ENCODE measurements at places on chromosomes 13 and 19. TPM values are rescaled to one million over a fixed set of nuclear protein-coding genes. Genes with fewer than 3 reads are reported as not detected.

The THSD1 gene
- total RNA-seq, result 12.0 TPM

The SPACA4 gene
- not detected for total RNA-seq

The ACP4 gene
- total RNA-seq, result not detected

The NOVA2 gene
- 0.10 TPM for total RNA-seq

The ANKLE1 gene
- total RNA-seq, result 0.63 TPM

The GARIN5A gene
- total RNA-seq, result 1.9 TPM

The PRRG2 gene
- 1.0 TPM for total RNA-seq

The TNFSF9 gene
- total RNA-seq, result 8.9 TPM

The KCNC3 gene
- total RNA-seq, result 1.5 TPM

The KIR2DL4 gene
- not detected for total RNA-seq

The CASP14 gene
- total RNA-seq, result not detected

The SYMPK gene
- 76.4 TPM for total RNA-seq

The GPR12 gene
- not detected for total RNA-seq

The GIPR gene
- total RNA-seq, result 3.5 TPM

The OR10H1 gene
- not detected for total RNA-seq

The LACC1 gene
- 3.4 TPM for total RNA-seq

The UTP14C gene
- total RNA-seq, result 6.7 TPM

The MBD3L2 gene
- total RNA-seq, result not detected

The RASGRP4 gene
- not detected for total RNA-seq

The DPF1 gene
- 3.5 TPM for total RNA-seq

The TNNT1 gene
- 151 TPM for total RNA-seq

The CEACAM8 gene
- not detected for total RNA-seq

The ZNF99 gene
- not detected for total RNA-seq

The TUBA3C gene
- total RNA-seq, result not detected

The OLFM4 gene
- not detected for total RNA-seq

The FGF21 gene
- not detected for total RNA-seq

The CAMSAP3 gene
- total RNA-seq, result 4.3 TPM

The RINL gene
- 1.8 TPM for total RNA-seq

The LILRB5 gene
- 0.02 TPM for total RNA-seq

The RRAS gene
- total RNA-seq, result 134 TPM

The GAPDHS gene
- total RNA-seq, result not detected

The GSX1 gene
- not detected for total RNA-seq

All from A549 treated with RU486 at 1 μM for 4 hours (cell line).